ENCODE measurements at places on chromosomes 3 and 15.

GRCh38 chr3:170725285-170725731 lies 139.4 kb upstream of the SLC7A14 start:
- DNase-seq, result no peak

DNA sequence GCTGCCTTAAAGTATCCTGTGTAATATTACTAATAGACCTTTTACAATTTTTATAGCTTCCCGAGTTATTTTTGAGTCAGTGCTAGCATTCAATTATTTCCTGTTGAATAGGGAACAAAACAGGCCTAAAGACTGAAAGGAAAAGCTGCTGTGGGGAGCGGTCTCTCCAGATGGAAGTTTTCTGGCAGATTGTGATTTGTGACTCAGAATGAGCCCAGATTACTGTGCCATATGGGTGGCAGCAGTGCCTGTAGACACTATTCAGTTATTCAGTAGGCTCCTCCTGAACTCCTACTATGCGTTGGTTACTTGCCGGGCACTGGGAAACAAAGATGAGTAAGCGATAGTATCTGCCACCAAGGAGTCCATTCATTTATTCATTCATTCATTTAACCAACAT lies 211.8 kb downstream of the CHST2 start:
- peak; percentile 55 for DNase-seq

- peak; percentile 84 for DNase-seq
These were observed 387.2 kb upstream of the SGO1 start for GRCh38 chr3:20573175-20573574.

DNA sequence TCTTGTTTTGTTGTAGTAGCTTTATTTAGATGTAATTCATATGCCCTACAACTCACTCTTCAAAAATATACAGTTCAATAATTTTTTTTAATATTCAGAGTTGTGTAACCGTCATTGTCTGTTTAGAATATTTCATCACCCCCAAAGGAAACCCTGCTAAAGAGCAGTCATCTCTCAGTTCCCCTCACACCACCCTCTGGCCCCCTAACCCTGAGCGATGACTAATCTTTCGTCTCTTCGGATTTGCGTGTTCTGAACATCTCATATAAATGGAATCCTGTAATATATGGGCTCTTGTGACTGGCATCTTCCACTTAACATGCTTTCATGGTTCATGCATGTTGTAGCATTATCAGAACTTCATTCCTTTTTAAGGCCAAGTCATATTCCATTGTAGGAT lies 183.8 kb downstream of the ATG7 start:
- peak; percentile 39 for DNase-seq

- DNase-seq, result no peak
These were observed 50.5 kb upstream of the TSEN2 start for GRCh38 chr3:12433823-12434222.

DNA sequence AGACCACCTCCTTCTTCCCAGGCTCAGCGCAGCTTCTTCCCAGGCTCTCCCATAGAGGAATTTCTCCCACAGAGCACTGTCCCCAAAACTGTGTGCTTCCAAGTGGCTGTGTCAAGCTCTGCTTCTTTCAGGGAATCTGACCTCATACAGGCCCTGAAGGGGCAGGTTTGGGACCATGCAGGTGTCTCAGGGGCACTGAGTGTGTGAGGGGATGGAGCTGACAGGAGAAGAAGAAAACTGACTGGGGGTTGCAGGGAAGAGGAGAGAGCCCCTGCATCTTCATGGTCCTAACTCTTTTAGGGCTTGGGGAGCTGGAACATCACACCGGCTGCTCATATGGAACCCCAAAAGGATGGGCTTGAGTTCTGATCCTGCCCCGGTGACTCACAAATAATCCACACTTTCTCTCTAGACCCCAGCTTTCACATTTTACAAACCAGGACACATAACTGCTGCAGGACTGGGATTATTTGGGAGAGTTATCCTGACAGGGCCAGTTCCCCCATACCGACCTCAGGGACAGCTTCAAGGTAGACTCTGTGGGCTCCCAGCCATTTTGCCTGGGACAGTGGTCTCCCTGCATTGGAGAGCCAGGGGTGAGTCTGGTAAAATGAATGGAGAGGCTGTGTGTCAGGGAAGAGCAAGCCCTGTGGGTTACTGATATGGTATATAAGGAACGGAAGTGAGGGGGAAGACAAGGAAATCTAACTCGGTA lies 316.1 kb downstream of the TLE3 start:
- no peak for DNase-seq

GRCh38 chr3:58608648-58609047 lies 31.5 kb upstream of the FAM107A start:
- DNase-seq, result no peak

- DNase-seq, result no peak
These were observed 333.8 kb downstream of the ZNF621 start for GRCh38 chr3:40858364-40859115.

DNA sequence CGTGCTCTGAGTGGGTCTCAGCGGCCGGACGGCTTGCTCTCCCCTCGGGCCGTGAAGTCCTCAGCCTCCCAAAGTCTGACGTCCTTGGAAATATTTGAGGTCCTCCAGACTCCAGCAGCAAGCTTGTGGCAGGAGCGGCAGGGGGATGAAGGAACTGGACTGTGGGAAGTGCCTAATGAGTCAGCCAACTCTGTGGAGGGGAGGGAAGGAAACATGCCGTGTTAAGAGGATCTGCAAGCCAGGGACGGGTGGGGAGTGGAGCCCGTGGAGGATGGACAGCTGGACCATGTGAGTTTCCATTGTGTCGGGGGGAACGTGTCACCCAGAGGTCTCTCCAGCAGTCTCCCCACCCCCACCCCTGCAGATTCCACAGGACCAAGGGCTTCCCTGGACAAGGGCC lies 39.4 kb upstream of the IDH2 start:
- DNase-seq, result peak; percentile 27

DNA sequence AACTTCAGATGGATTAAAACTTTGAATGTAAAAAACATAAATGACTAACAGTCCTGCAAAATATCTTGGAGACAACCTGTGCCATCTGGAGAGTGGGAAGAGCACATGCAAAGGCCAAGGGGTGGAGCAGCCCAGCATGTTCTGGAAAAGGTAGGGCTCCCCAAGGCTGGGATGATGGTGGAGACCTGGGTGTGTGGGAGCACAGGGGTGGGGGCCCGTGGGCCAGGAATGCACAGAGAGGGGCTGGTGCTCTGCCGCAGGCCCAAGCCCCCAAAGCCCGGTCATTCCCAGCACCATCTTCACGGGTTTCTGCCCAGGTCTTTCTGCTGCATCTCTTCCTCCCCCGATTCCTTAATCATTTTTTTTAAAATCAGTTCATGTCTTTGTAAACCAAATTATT lies 9.7 kb upstream of the GATA2 start:
- DNase-seq, result no peak

DNA sequence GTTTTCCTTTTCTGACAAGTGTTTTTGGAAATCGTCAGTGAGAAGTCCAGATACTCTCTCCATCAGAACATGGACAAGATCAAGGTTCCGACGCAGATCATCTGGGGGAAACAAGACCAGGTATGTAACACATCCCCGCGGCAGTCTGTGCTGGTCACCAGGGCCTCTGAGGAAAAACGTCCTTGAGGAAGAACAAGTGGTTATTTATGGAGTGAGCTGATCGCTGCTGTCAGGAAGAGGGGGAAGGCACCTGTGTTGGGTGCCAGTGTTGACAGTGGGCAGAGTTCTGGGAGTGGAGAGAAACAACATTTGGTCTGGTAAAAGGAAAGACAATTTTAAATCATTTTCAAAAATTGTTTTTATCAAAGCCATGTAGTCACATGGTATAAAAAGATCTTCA lies 20.7 kb upstream of the RPP14 start:
- DNase-seq, result no peak

- peak; percentile 88 for DNase-seq
These were observed 14.2 kb upstream of the ANKDD1A start for GRCh38 chr15:64897345-64897985.

DNA sequence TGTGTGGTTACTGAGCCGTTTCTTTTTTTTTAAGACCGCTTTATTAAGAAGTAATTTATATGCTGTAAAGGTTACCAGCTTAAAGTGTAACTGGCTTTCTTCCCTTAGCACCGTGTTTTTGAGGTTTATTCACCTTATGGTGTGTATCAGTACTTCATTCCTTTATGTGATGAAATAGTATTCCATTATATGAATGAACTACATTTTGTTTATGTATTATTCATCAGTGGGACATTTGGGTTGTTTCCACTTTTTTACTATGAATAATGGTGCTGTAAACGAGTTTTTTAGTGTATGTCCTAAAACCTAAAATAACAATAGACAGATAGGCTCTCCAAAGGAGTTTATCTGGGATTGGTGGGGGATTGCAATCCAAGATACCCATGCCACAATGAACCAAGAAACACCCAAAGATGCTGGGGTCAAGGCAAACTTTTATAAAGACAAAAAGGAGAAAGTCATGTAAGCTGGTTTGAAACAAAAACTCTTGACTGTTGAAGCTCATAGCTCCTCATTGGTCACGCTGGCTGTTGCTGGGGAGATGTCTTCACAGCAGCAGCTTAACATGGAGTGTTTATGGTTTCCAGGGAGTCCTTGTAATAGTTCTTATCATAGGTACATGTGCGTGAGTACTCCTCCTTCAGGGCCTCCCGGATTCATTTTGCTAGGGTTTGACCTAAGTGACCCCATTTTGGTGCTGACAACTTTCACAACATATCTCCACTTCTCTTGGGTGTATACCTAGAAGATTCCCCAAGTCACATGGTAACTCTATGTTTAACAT lies 16.0 kb downstream of the TM2D3 start:
- no peak for DNase-seq

GRCh38 chr15:39275066-39275465 lies 305.8 kb upstream of the THBS1 start:
- DNase-seq, result no peak
